NCI-H748 treated with DMSO at 0.1 percent for 48 hours (cell line): ENCODE measurements at places on chromosomes 3 and 15.

DNA sequence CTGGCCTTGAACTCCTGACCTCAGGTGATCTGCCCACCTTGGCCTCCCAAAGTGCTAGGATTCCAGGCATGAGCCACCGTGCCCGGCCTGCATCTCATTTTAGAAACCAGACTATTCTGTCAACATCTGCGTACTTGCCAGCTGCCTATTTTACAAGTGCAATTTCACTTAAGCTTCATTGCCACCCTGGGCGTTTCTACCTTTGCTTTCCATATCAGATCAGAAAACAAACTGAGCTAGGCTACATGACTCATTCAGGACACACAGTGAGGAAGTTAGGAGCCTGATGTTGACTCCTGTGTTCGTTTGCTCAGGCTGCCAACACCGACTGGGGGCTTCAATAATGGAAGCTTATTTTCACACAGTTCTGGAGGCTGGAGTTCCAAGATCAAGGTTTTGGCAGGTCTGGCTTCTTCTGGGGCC, 42.3 kb upstream of the KLHL25 start:
- no peak for DNase-seq

GRCh38 chr15:69092159-69092558, 68.3 kb upstream of the GLCE start:
- no peak for DNase-seq

DNA sequence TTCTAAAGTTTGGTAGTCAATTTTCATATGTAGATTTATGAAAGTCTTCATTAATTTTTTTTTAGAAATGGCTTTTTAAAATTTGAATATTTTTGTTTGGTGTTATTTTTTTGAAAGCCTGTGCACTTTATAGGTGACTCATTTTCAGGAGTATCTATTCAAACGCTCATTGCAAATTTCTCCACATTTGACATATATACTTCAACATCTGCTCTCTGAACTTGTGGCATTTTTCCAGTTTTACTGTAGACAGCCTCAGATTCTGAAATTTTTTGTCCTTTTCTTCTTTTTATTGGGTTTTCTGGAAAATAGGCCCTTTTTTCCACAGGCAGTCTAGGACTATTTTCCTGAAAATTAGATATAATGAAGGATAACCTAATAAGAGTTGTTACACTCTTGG, 396.6 kb downstream of the RBMS3 start:
- no peak for DNase-seq

DNA sequence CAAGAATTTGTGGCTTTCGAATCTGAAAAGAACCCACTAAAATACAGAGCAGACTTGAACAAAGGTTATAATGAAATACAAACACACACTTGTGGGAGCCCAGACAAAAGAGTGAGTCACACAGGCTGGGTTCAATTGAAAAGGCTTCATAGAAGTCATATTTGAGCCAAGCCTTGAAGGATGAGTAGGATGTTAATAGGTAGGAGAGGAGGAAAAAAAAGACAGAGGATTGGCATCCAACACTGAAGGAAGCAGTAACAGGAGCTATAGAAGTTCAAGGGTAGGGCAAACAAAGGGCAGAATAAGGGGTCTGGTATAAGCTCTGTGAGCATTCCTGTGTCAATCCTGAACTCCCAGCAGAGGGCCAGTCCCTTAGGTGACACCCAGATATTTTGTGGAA, 325.4 kb downstream of the FOXP1 start:
- peak; percentile 23 for DNase-seq

- no peak for DNase-seq
These were observed 6.4 kb downstream of the MYL3 start for GRCh38 chr3:46856576-46857471.

DNA sequence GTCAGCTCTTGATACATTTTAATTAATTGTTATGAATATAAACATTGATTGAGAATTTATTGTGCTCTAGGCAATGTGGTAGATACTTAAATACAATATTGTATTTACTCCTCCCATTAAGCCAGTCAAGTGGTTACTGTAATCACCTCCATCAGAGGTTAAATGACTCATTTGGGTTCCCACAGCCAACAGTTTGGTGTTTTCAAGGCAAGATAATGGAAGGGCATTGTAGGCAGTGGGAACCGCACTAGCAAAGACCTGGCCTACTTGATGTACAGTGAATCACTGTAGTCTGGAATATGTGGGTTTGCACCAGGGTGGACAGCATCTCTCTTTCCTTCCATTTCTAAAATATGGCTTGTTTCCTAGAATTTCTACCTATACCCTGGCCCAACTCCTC, 127.4 kb downstream of the EDEM1 start:
- DNase-seq: no peak

DNA sequence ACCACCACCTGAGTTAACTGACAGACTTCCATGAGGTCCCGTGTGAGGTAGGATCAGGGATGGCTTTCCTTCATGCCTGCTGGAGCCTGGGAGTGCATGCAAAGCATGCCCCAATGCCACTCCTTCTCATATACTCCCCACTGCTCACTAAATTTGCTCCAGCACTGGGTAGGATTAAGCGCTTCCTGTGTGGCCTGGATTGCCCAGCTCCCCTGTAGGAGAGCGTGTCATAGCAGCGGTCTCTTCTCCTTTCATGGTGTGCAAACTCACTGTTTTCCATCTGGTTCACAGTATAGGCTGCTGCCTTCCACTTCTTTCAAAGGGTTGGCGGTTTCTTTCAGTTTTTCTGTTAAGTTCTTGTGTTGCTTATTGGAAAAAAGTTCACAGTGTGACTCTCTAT, 34.1 kb upstream of the ABI3BP start:
- no peak for DNase-seq

DNA sequence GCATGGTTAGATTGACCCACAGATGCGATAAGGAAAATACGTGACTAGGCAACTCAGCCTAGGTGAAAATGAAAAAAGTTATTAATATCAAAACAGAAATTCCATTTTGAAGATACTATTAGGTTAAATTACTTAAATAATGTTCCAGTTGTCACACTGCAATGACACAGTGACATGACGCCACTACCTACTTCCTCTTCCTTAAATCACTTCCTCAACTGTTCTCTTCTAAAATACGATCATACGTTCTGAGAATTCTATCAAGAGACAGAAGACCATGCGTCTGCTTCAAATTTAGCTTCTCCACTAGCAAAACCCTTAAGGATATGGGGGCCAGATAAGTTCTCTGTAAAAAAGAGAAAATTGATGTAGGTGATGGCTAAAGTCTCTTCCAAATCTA, 18.2 kb downstream of the CMTM6 start:
- no peak for DNase-seq

DNA sequence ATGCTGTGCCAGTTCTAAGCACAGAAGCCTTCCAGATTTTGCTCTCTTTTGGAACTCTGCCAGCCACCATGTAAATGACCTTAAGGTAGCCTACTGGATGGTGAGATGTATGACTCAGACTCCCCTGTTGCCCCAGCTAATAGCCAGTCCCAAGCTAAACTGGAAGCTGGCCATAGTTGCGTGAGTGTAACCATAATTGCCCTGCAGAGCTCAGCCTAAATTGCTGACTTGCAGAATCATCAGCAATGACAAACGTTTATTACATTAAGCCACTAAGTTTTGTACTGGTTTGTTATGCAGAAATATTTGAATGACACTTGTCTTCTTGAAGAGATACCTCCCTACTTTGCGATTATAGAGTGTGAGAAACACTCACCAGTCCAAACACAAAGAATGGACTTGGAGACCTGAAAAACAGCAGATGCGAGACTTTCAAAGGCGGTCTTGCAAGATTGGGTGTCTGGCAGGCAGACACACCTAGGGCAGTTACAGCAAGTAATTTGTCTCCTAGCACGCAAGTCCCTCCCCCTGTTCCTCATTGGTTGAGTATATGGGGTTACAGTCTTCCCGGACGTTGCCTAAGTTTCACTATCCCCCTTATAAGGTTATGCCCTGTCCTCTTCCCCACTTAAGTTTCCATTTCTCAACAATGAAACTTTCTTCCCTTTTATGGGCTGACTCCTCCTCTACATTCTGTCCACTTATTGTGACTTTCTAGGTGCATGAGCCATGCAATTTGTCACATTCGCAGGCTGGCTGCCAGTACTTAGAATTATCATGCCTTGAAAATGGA, 83.6 kb upstream of the XCR1 start:
- DNase-seq: no peak

DNA sequence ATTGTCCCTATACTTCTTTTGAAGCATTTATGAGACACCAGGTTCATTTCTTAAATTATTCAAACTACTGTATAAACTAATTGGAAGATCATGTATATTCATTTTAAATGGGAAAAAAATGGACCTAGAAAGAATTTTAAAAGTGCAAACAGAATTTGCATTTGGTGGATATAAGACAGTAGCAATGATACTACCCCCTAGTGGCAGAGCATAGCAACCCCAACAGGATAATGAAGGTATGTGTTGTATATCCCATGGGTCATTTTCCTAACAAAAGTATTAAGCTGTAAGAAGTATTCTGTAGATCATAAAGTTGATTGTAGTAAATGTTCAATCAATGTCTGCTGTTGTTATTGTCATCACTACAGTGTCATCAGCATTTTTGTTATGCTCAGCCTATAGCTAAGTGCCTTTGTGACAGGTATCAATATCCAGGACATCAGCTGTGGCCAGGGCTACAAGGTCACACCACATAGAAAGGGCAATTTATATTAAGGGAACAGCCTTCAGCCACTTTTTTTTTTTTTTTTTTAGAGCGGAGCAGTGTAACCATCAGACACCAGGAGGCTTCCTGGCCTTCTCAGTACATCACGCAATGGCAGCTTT, 175.8 kb downstream of the FOXB1 start:
- peak; percentile 2 for DNase-seq

GRCh38 chr3:56415652-56416051, 52.6 kb downstream of the ERC2 start:
- no peak for DNase-seq

GRCh38 chr15:28948036-28948435, 62.3 kb downstream of the APBA2 start:
- DNase-seq: no peak

DNA sequence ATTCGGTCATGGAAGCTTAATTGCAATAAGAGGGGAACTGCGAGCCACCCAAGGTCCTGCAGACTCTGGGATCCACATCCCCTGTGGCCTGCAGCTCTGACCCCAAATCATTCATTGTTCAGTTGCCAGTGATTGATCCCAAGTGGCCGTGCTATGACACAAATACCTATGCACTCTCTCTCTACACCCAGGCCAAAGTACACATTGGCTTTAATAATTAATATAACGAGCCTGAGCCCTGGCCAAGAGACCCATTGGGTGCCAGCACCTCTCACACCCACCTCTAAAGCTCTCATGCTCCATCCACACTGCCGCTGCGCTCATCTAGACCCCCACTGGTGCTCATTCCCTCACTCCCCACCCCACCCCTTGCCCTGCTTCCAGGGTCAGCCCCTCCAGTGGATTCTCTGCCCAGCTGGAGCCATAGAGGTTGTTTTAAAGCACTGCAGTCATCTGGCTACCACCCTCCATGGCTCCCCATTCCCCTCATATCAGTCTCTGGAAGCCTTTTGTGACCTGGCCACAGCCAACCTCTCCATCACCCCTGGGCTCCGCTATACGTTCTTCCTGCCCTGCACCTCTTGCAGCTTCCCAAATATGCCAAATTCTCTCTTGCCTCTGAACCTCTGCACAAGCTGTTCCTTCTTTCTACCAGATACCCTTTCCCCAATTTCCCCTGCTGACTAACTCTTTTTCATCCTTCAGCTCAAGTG, 37.7 kb upstream of the SLC6A6 start:
- no peak for DNase-seq

DNA sequence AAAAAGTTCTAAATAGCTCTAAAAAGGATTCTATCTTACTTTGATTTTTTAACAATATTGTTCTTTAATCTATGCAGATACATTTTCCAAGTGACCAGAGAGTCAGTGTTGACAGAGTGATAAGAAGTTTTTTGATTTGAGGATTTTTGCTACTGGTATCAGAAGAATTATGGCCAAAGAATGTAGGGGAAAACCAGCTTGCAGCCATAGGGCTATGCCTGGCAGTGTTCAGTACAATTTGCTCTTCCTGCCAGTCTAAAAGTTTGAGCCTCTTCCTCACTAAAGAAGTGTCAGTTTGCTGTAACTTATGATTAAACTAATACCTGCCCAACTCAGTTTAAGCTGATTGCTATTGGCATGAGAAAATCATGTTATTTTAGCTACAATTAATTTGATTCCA, 35.3 kb upstream of the FSIP1 start:
- no peak for DNase-seq

DNA sequence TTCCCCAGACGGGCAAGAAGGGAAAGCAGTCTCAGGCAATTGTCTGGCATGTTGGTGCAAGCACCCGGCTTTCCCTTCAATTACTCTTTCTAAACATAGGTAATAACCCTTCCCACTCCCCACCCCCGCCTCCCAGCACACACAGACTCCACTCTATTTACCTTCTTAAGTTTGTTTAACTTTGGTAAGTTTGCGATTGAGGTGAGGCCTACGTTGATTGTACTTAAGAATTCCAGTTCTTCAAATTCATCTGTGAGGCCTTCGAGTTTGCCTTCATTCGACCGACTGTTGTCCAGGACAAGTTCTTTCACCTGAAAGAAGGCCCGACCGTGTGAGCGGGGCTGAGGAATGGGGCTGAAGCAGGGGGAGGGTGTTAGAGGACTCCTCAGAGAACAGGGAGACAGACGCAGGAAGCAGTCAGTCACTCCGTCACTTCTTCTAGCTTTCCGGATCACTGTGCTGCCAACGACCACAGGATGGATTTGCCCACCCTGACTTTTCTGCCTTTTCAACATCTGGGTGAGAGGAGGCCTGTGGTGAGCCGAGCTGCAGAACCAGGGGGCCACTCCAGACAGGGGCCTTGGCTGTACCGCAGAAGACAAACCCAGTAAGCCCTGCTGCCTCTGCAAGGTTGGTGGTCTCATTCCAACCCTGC, 33.0 kb downstream of the ANP32A start:
- DNase-seq: no peak

DNA sequence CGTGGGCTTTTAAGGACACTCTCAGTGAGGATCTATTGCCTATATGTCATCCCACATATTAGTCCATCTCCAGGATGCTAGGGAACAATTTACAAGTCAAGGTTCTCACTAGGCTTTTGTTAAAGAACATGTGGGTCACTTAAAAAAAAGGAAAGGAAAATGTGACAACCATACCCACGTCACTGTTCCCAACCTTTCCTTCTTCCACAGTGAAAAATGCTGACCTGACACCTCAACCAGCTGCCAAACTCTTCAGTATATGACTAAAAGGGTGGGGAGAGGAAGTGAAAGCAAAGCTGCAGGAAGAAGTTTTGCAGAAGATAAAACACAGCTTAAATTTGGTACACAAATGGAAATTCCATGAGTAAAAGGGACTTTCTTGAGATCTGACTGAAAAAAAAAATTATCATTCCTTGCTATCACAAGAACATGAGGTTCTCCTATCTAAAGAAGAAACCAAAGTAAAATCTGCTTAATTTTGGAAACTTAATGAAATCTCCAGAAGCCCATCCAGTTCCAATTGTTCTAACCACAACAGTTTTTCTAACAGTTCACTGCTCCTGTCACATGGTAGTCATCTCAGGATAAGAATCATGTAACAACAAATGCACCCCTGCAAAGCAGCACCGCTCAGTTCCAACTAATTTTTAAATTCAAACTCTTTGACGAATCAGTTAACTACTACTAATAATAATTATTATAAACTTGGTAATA, 117.0 kb upstream of the TSPAN3 start:
- DNase-seq: no peak
